ENCODE measurements at places on chromosomes 1 and 21. TPM values are rescaled to one million over a fixed set of nuclear protein-coding genes. Genes with fewer than 3 reads are reported as not detected.

DNA sequence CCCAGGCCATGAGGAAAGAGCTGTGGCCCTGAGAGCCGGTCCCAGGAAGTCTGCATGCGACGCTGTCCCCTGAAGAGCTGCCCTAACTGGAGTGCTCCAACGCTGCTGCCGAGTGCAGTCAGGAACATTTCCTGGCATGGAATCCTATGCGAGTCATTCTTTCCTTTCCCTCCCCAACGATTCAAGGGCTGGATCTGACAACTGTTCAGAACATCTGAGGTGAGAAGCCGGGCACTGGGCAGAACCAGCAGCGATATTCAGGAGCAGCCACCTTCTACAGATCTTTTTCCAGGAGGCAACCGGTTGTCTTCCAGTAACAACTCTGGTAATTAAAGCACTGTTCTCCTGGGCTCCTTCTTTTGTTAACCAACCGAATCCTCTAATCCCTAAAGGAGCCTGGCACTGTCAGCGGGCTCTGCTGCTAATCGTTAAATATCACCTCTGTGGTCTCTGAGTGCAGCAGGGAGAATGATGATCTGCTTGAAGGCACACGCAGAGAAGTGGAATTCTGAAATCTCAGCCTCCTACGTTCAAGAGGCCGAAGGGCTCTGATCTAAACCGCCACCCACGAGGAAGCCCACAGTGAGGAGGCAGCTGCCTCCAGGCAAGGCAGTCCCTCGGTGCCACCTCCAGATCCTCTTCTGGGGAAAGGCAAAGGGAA, 55.8 kb downstream of the SLC45A1 start:
- no peak for DNase-seq
- peaks cover 16% of the 10 kb centered on the region for H3K4me1 ChIP-seq
- H3K36me3 ChIP-seq: peaks cover 9% of the 10 kb centered on the region
- H3K27ac ChIP-seq: no peak overlapping the region

C1orf146 gene
- not detected for total RNA-seq

- no peak for DNase-seq
- no peaks in the 10 kb centered on the region for H3K27me3 ChIP-seq
- H3K27ac ChIP-seq: no peak overlapping the region
- H3K36me3 ChIP-seq: no peaks in the 10 kb centered on the region
- no peak overlapping the region for H3K4me3 ChIP-seq
- peaks cover 23% of the 10 kb centered on the region for H3K4me1 ChIP-seq
Observed at GRCh38 chr1:172952516-172952915, 98.2 kb downstream of the TNFSF18 start.

MROH9 gene
- not detected for total RNA-seq

DNA sequence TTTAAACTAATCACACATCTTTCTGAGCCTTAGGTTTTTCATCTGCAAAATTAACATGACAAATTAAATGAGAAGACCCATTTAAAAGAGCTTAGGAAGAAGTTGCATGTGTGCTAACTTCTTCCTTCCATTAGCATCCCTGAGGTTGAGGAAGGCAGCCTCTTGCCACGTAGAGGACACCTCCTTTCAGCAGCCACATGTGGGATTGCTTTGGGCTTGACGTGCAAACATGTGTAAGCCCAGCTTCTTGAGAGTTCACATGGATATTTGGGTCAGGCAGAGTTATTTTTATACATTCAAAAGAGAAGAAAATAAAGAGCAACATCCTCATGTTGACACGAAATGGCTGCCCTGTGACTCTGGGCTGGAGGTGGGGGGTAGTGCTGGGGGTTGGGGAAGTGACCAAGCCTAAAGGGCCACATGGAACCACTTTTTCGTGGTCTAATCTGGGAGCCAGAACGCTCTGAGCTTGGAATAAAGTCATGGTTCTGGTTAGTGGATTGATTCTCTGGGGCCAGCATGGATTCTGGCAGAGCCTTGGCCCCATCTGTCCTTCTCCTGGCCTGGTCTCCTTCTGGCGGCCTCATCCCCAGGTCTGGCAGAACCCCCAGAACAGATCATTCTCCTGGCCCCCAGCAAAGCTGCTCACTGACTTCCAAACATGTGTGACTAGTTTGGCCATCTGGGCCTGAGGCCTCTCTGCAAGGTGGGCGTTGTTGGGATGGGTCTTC, 137.1 kb upstream of the USP24 start:
- H3K4me3 ChIP-seq: no peak overlapping the region
- peaks cover 29% of the 10 kb centered on the region for H3K27me3 ChIP-seq
- H3K36me3 ChIP-seq: no peaks in the 10 kb centered on the region
- H3K27ac ChIP-seq: no peak overlapping the region
- DNase-seq: no peak

DNA sequence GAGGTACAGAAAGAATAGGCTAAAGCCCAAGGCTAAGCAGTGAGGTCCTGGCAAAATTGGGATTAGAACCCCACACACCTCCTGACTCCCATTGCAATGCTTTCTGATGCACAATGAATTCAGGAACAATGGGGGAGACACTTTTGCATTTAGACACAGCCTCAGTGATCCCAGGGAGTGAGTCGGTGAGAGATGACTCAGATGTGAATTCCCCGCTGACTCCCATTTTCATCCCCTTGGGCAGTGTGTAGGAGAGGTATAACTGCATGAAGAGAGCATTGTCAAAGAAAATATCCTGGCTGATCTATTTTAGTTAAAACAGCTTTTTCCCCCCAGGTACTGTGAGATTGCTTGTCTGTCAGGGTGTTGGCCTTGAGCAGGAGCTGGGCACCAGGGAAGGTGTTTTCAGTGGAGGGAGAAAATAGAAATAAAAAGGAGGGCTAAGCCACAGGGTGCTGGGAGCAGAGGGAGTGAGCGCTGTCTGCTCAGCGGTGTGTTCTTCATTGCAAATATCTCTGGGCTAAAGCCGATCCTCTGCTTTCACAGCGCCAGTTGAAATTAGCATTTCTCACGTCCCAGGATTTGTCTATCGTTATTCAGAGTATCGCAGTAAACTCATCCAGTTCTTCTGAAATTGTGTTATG, 247.7 kb upstream of the PTBP2 start:
- no peak overlapping the region for H3K4me3 ChIP-seq
- DNase-seq: no peak
- no peaks in the 10 kb centered on the region for H3K36me3 ChIP-seq
- H3K4me1 ChIP-seq: peaks cover 41% of the 10 kb centered on the region

GRCh38 chr1:23836037-23836436, 10.8 kb upstream of the HMGCL start:
- no peaks in the 10 kb centered on the region for H3K36me3 ChIP-seq
- no peaks in the 10 kb centered on the region for H3K4me1 ChIP-seq
- no peak overlapping the region for H3K4me3 ChIP-seq

GRCh38 chr1:180863158-180863775, 49.4 kb upstream of the KIAA1614 start:
- H3K27ac ChIP-seq: no peak overlapping the region
- no peak overlapping the region for H3K4me3 ChIP-seq
- H3K4me1 ChIP-seq: peaks cover 8% of the 10 kb centered on the region
- no peaks in the 10 kb centered on the region for H3K27me3 ChIP-seq
- peak; percentile 52 for DNase-seq

GRCh38 chr21:46424621-46425020, 34.1 kb upstream of the DIP2A start:
- no peak overlapping the region for H3K4me3 ChIP-seq
- DNase-seq: no peak
- H3K27ac ChIP-seq: no peak overlapping the region
- H3K36me3 ChIP-seq: peaks cover 26% of the 10 kb centered on the region
- H3K27me3 ChIP-seq: no peaks in the 10 kb centered on the region

GRCh38 chr1:24743404-24744211, 1.6 kb upstream of the CLIC4 start:
- peak overlapping the region; percentile 24 for H3K4me3 ChIP-seq
- no peaks in the 10 kb centered on the region for H3K27me3 ChIP-seq
- peaks cover 24% of the 10 kb centered on the region for H3K36me3 ChIP-seq
- no peak for DNase-seq

S100A6 gene
- total RNA-seq: 2,023 TPM

DNMT3L gene
- not detected for total RNA-seq

ELAPOR1 gene
- total RNA-seq: 0.45 TPM

DNA sequence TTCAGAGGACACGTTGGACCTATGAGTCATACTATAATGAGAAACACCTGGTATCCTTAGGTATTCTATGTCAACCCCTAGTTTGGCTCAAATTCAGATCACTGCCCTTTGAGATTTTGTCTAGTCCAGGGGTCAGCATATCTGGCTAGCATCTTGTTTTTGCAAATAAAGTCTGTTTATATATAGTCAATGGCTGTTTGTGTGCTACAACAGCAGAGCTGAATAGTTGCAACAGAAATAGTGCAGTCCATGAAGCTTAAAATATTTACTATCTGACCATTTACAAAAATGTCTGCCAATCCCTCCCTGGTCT, 48.5 kb upstream of the EDEM3 start:
- no peak overlapping the region for H3K4me3 ChIP-seq
- DNase-seq: no peak
- no peaks in the 10 kb centered on the region for H3K36me3 ChIP-seq
- no peaks in the 10 kb centered on the region for H3K27me3 ChIP-seq

- H3K4me1 ChIP-seq: no peaks in the 10 kb centered on the region
- H3K27me3 ChIP-seq: no peaks in the 10 kb centered on the region
- H3K4me3 ChIP-seq: no peak overlapping the region
- peaks cover 4% of the 10 kb centered on the region for H3K36me3 ChIP-seq
- no peak overlapping the region for H3K27ac ChIP-seq
Observed at GRCh38 chr1:148379697-148380096, 103.4 kb downstream of the PPIAL4G start.

Measured in Calu3 (cell line).